ENCODE measurements at places on chromosomes 4 and X.

DNA sequence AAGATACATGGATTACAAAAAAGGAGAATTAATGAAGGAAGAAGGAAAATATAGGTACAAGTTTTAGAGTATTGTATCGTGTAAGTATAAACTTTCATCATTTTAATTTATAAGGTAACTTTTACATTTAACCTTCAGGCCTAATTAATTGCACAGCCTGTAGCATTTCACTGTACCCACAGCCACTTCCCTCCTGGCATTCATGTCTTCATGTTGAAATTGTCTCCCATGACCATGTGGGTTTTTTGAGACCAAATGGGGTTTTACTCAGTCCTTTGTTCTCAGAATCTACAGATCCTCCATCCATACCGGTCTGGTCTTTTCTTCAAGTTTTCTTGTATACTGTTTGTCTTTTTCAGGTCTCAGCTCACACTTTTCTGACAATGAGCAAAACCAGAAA lies 194.3 kb upstream of the CLNK start:
- no peak for DNase-seq

DNA sequence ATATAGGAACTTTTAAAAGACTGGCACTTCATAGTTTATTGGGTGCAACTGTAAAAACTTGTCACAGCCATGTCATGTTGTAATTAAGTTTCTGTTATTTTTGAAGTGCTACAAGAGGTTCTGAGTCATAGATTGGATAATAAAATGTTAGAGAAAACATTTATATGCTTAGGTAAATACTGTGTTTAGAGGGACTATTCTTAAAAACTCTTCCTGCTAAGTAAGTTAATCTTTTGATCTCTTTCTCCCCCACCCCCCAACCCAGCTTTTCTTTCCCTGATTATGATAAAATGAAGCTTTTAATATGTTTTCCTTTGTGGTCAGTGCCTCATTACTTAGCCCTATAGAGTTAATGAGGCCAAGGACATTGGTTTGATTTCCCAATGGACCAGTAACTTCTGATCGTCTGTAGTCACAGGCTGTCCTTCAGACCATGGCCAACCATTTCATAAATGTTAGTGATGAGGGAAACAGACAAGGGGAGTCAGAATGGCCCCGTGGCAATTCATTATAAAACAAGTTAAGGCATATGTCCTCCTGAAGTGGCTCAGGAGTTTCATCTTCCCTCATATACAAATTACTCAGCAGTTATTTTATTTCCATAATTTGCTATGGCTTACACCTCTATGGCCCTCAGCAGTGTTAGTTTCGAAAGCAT lies 3.9 kb upstream of the PDLIM5 start:
- no peak for DNase-seq

DNA sequence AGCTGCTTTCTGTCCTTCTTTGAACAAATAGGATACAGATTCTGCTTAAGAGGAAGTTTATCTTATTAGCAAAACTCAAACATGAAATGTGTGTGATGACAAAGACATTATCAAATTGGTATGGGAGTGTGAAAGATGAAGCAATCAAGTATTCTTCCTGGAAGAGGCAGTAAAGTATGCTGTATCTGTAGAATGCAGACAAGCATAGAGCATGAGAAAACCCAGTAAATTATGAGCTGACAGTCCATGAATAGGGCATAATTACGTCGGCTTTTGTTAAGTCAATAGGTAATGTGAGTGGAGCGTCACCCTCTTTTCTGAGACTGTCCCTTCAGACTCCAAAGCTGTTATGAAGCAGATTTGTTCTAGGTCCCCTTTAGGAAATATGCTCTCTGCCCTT lies 458.6 kb upstream of the NWD2 start:
- DNase-seq: no peak

GRCh38 chrX:64204701-64205440 lies 637 bp downstream of the AMER1 start:
- DNase-seq: peak; percentile 44

GRCh38 chrX:150531467-150531866 lies 37.0 kb upstream of the MTM1 start:
- no peak for DNase-seq

DNA sequence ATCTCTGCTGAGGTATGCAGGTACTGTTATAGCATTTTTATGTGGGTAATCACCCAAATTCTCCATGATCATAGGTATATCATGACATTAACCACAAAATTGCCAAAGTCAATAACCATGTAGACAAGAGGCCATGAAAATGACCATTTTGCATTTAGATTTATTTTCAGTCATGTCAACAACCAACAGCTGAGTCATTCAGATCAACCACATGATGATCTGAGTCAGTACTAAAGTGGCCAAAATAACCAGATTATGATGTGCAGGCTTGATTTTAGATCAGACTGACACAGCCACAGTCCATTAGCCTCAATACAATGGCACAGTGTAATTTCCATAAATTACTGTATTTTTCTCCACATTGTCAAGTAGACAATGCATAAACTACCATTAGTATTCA lies 240.5 kb downstream of the GRIA3 start:
- DNase-seq: no peak

GRCh38 chrX:15973299-15973698 lies 118.7 kb upstream of the AP1S2 start:
- peak; percentile 63 for DNase-seq

DNA sequence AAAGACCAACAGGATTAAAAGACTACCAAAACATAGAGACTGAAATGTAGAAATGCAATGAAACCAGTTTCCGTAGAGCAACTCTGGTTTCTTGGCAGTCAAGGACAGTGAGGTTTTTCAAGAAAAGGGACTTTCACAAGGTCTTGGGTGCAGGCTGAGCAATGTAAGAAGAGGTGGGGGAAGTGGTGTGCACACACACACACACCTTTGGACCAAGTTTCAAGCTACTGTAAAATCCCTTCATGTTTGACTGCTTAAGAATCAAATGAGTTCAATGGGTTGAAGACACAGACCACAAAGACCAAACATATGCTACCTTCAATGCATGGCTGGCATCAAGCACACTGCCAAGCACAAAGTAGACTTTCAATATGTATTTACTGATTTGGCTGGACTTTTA lies 17.8 kb upstream of the MCF2 start:
- DNase-seq: no peak

DNA sequence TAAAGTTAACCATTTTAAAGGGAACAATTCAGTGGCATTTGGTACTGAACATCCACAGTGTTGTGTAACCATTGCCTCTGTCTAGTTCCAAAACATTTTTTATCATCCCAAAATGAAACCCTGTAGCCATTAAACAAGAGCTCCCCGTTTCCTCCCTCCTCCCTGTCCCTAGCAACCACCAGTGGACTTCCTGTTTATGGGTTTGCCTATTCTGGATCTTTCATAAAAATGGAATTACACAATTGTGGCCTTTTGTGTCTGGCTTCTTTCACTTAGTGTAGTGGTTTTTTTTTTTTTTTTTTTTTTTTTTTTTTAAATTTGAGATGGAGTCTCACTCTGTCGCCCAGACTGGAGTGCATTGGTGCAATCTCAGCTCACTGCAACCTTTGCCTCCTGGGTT lies 11.6 kb downstream of the RBMX2 start:
- DNase-seq: no peak

DNA sequence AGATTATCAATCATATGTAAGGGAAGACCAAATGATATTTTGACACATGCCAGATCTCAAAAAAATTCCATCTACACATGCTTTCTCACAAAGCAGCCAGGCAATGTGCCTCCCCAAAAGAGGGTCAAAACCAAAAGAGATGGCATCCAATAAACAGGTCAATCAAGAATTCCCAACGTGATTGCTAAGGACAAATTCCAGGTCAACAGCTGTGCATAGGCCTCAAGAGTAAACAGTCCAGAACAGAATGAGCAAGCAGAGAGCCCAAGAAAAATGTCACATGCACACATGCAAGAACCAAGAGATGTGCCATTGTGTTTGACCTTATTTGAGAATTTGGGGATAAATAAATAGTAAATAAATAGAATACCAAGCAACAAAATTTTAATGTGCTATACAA lies 136.7 kb downstream of the APBB2 start:
- DNase-seq: no peak

Data from neural progenitor cell (in vitro differentiated cells).